Ammon's horn (tissue), 1 donor: ENCODE measurements at places on chromosomes 3 and 15.

DNA sequence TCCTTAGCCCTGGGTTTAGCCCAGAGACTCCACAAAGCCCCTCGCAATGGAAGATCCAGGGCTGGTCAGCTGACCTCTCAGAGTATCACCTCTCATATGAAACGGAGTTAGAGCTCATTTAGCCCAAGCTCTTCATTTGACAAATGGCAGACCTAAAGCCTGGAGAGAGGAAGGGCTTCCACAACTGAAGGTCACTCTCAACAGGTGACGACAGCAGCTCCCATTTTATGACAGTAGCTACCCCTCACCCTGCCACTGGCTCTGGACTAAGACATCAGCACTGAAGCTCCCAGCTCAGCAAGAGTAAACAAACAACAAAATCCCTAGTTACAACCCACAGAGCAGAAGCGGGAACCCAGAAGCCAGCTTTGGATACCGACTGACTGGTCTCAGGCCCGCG lies 33.7 kb downstream of the TLE3 start:
- no peak for DNase-seq

DNA sequence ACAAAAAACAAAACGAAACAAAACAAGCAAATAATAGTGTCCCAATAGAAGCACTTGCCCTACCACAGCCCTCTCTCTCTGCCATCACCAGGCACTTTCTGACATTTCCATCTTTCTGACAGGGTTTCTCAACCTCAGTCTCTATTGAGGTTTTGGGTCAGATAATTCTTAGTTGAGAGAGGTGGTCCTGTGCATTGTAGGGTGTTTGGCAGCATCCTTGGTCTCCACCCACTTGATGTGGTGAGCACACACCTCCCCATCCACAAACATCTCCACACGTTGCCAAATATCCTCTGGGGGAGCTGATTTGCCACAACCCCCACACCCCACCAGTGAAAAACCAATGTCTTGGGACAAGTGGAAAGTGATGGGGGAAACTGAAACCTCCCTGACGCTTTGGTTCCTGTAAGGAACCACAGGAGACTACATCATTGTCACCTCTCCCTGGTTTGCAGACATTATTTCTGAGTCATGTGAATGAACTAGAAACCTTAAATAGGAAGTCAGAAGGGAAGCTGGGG lies 733.7 kb upstream of the CFAP20DC start:
- DNase-seq, result no peak

- DNase-seq, result no peak
Measured at GRCh38 chr15:41891226-41891625, 2.6 kb downstream of the SPTBN5 start.

DNA sequence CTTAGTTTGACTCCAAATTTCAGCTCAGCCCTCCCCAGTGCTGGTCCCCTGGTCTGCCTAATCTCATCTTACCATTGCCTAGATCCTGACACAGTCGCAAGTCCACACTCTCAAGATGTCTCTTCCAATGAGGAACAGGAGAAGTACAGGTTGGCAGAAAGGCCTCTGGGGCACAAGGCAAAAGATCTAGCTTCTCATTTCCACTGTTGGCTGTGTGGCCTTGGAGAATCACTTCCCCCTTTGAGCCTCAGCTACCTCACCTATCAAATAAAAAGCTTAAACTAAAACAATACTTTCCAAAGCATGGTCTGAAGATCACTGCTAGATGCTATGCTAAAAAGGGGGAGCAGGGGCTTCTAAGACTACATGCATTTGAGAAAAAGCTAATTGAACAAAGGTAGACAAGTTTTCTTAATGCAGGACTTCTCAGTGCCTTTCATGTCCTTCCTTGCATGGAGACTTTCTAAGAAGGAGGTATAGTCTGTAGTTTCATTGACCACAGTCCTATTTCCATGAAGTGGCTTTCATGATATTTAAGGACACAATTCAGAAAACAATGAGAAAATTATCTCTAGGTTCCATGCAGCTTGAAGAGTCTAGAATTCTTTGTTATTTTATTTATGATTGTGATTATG lies 118.0 kb upstream of the RAD18 start:
- no peak for DNase-seq

GRCh38 chr15:77487469-77487842 lies 66.8 kb downstream of the HMG20A start:
- DNase-seq, result no peak

- no peak for DNase-seq
Measured at GRCh38 chr3:136351351-136351750, 101.2 kb downstream of the PCCB start.

- DNase-seq, result no peak
Measured at GRCh38 chr3:13677272-13677671, 128.3 kb downstream of the FBLN2 start.

DNA sequence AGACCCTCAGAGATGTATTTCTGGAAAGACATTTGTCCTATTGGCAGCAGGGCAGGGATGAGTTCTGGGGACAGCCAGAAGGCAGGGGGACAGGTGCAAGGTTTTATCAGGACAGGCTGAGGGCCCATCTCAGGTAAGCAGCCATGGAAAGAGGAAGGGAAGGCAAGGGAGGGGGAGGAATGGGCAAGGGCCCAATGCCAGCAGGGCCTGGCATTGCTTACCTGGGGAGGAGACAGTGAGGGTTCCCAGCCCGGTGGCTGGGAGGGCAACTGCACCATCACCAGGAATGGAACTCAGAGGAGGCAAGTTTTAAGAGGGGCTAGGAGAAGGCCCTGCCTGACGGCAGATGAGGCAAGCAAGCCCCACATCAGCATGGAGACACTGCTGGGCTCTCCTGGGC lies 3.1 kb downstream of the ARPIN start:
- no peak for DNase-seq

GRCh38 chr3:78287085-78287484 lies 1247.2 kb downstream of the ROBO2 start:
- DNase-seq, result no peak

- no peak for DNase-seq
Measured at GRCh38 chr3:63914312-63914711, 2.1 kb upstream of the SCAANT1 start.

DNA sequence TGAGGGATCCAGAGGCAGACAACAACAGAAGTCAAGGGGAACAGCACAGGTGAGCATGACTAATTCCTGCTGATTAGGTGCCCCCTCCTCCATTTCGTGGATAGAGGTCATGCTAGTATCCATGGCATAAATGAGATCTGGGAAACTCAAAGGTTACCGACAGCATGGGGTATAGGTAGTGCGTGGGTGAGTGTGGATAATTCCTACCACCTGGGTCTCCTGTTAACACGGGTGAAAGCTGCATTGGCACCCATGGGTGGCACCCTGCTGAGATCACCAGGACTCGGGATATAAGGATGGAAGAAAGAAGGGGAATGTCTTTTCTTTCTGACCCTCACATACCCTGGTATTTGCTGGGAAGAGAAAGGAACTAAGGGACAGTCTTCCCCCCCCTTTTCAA lies 14.4 kb upstream of the CHST2 start:
- DNase-seq, result no peak

- DNase-seq, result no peak
Measured at GRCh38 chr3:187720337-187720670, 17.9 kb upstream of the RTP2 start.

GRCh38 chr15:67142092-67142766 lies 76.8 kb downstream of the SMAD3 start:
- no peak for DNase-seq

DNA sequence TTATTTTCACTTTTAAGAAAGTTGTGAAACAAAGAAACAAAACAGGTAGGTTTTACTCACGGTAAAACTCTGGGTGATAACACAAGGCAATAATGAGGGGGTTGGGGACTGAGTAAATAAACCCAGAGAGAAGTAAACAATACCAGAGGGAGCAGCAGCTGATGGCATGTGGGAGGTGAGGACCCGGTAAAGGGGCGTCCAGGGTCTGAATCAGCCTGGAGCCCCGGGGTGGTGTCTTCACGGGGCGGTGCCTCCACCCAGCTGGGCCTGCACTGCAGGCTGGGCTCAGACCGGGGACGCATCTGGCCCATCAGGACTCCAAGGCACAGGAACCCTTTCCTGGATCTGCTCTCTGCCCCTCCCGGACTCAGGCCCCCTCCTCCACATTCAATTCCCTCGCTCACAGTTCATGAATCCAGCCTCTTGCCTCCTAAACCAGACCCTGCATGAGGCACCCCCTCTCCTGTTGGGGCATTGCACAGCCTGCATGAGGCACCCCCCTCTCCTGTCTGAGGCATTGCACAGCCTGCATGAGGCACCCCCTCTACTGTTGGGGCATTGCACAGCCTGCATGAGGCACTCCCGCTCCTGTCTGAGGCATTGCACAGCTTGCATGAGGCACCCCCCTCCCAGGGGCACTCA lies 73.9 kb upstream of the MFGE8 start:
- no peak for DNase-seq

GRCh38 chr3:40584625-40585189 lies 59.9 kb downstream of the ZNF621 start:
- peak; percentile 92 for DNase-seq

DNA sequence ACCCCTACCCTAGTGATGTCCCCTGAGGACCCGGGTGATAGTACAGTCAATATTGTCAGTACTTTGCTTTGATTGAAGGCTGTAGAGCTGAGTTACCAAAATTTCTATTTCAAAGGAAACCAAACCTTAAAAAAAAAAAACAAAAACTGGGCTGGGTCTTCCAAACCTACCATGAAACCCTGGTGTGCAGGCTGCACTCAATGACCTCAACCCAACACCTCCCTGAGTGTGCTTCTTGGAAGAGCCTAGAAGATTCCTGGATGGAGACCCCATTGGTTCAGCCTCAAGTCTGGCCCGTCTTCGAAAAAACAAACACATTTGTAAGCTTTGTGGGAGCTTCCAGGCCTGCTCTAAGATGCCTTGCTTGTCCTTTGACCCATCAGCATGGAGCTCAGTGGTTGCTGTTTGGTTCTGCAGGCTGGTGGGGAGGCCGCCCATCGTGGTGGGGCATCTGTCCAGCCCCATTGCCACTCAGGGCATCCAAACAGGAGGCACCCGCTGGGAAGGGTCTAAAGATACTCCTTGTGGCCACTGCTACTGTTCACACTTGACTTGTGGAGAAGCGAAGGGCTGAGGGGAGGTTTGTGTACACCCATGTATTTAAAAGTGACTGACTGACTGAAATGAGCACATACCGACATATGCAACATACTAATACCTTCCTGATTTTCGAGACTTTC lies 32.2 kb downstream of the CRTAP start:
- DNase-seq, result no peak

GRCh38 chr3:127953091-127954035 lies 38.3 kb downstream of the KBTBD12 start:
- DNase-seq, result no peak

DNA sequence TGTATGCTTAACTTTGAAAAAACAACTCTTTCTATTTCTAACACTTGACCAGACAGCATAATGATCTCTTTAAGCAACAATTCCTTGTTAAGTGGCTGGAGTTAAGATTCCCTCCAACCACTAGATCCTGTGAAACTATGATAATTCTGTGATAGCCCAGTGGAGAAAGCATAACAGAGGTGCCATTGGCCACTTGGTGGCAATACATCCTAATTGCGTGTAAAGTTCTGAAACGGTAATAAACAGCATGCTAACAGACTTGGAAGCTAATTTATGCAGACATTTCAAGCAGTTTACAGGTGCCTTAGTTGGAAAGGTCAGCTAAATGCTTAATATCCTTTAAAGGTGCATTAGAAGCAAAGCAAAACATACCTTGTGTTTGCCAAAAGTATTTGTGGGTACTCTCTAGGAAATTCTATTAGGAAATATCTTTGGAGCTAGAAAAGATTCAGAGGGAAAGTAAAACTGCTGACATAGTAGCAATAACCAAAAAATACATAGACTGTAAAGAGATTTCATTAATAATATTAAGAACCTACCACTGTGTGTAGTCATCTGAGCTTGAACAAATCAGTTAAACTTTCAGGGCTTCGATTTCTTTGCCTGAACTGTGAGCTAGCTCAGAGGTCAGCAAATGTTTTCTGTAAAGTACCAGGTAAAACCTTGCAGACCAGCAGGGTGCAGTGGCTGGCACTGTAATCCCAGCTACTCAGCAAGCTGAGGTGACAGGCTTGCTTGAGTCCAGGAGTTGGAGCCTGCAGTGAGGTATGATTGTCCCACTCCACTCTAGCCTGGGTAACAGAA lies 19.0 kb upstream of the CSTA start:
- DNase-seq, result no peak

DNA sequence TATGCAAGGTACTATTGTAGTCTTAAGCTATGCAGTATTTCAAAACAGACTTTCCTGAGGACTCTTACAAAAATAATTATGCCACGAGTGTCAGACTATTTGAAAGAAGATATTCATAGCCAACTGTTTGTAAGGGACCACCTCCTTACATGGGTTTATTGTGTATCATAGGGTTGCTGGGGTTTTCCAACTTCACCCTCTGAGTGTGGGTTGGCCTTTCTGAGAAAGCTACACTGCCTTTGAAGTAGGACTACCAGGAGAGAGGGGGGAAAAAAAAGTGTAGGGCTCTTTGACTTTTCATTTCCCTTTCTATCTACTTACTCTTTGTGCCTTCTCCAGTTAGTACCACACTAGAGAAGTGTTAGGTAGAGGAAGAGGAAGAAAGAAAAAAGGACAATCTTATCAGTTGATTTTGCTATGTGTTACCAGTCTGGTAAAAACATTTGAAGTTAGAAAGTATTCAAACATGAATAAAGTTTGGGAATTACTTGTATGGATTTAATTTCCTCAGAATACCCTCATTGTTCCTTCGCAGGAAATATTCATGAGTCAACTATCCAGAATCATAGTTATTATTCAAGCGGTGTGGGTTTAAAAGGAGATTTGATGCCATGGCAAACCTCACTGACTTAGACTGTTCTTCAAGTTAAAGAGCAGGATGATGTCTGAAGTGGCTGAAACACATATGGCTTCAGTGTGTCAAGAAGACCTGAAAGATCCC lies 329.3 kb upstream of the THBS1 start:
- DNase-seq, result no peak

- no peak for DNase-seq
Measured at GRCh38 chr15:85630311-85630710, 164.4 kb downstream of the KLHL25 start.

GRCh38 chr3:129033633-129034321 lies 26.8 kb upstream of the GP9 start:
- DNase-seq, result no peak

- DNase-seq, result no peak
Measured at GRCh38 chr3:62968128-62968527, 92.9 kb upstream of the CADPS start.

DNA sequence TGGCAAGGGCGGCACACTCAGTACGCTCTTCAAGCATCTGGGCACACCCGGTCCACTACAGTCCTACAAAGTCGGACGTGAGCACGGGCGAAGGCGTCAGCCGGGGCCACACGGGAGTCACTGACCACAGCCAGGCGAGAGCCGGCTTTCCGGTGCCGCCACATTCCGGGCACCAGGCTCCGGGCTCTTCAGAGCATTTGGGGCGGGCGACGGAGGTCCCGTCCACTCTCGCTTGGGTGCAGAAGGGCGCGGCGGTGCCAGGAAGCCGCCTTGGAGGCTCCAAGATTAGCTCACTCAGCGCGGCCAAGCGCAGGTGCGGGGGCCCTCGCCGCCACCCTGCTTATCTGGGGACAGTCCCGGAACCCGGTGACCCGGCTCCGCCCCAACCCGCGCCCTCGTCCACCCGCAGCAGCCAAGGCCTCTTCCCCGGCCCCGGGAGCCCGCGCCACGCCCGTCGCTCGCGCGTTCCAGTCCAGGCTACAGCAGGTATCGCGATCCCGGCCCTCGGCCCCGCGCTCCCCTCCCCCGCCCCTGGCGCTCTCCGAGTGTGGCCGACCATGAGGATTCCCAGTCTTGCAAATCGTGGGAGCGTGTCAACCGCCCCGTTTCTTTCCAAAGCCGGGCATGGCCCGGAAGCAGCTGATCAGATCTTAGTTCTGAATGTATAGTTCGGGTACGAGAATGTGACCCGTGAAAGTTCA lies at the start of gene ADPRH:
Gene ADPRH (plus strand): TSS at position 127 of the 701 bp plus-strand sequence. CDS start 2,678 bp downstream, outside the sequence.
- peak; percentile 30 for DNase-seq
